ENCODE measurements at places on chromosomes 5 and 9.

DNA sequence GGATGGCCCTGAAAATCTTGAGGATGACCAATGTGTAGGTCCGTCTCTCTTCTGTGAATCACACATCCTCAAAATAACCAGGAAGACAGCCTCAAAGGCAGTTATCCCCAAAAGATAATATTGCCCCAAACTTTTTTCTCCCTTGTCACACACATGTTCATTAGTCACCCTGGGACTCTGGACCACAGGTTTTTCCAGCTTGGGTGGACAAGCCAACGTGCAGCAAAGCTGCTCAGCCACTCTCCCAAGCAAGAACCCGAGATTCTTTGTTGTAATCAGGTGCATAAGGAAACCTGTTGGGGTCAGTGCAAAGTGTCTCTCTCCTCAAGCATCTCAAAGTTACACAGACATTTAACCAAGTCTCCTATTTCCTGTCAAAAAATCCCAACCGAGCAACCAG lies 196.6 kb downstream of the GNA14 start:
- no peaks in the 10 kb centered on the region for H3K36me3 ChIP-seq
- H3K4me3 ChIP-seq = no peak overlapping the region
- H3K27me3 ChIP-seq = no peaks in the 10 kb centered on the region

DNA sequence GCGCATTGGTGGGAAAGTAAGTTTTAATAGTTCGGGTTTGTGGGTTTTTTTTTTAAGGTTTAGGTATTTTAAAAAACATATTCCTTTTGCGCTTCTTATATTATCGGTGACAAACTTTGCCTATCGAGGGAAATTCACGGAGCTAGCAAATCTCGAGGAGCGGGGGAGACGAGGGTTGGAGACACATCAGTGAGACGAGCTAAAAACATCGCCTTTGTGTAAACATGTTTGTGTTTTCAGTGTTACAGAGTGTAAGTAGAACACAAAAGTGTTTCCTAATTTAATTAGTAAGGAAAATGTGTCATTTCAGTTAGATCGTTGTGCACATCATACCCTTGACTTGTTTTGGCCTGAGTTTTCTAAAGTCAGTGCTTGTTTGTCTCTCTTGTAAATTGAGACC lies 945 bp downstream of the BTF3 start:
- no peak for DNase-seq
- H3K4me1 ChIP-seq = peaks cover 28% of the 10 kb centered on the region
- peaks cover 44% of the 10 kb centered on the region for H3K36me3 ChIP-seq
- H3K27me3 ChIP-seq = no peaks in the 10 kb centered on the region

GRCh38 chr9:82991671-82992070 lies 71.3 kb downstream of the RASEF start:
- H3K27ac ChIP-seq = no peak overlapping the region
- H3K4me1 ChIP-seq = no peaks in the 10 kb centered on the region

- no peaks in the 10 kb centered on the region for H3K27me3 ChIP-seq
- H3K4me1 ChIP-seq = no peaks in the 10 kb centered on the region
- no peak overlapping the region for H3K4me3 ChIP-seq
Observed at GRCh38 chr9:120183615-120184014, 396.4 kb downstream of the CDK5RAP2 start.

- no peaks in the 10 kb centered on the region for H3K36me3 ChIP-seq
- no peak overlapping the region for H3K27ac ChIP-seq
- peaks cover 10% of the 10 kb centered on the region for H3K27me3 ChIP-seq
Observed at GRCh38 chr5:150582241-150583109, 58.0 kb upstream of the SYNPO start.

GRCh38 chr5:112737070-112737462 lies 619 bp upstream of the APC start:
- H3K4me1 ChIP-seq = peaks cover 30% of the 10 kb centered on the region
- no peaks in the 10 kb centered on the region for H3K27me3 ChIP-seq
- H3K27ac ChIP-seq = peak overlapping the region; percentile 83
- DNase-seq = no peak

DNA sequence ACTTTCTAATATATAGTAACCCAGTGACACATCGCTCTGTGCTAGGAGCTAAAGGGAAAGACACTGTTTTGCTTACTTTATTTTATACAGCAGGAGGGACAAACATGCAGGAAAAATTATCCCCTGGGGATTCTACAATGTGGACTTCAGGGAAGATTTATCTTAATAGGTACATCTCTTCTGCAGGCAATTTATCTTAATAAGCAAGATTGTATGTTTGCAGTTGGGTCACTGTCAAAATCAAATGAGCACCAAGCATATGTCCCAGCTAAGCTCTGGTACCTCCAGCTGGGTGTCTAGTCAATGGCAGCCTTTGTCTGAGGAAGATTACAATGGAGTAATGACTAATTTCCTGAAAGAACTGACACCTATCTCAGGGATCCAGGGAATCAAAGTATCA lies 309.9 kb upstream of the PANK3 start:
- H3K4me1 ChIP-seq = no peaks in the 10 kb centered on the region
- peaks cover 3% of the 10 kb centered on the region for H3K27me3 ChIP-seq

DNA sequence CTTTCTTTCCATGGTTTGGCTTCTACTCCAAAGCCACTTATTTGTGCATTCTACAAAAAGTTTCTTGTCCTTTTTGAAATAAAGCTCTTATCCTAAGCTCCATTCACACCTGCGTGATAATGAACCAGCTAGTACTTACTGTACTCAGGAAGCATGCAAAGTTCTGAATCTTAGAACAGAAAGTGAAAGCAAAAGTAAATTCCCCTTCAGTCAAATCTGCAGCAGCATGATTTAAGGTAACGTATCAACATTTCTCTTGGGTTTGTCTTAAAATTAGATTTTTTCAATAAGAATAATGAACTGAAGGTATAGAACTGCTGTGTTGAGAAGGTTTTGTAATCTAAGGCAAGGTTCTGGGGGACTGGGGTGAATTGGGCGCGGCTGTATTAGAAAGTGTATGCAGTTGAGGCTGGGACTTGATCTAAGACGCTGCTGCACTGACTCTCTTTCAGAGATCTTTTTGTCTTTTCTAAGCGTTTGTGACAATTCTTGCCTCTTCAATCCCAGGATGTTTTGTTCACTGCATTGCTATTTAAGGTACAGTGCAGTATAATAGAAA lies at the start of gene ERAP2:
ERAP2 (plus strand) TSS at position 209 of the 559 bp plus-strand sequence. CDS start 3,186 bp downstream, outside the sequence.
- no peaks in the 10 kb centered on the region for H3K27me3 ChIP-seq
- peaks cover 24% of the 10 kb centered on the region for H3K4me1 ChIP-seq
- no peak for DNase-seq
- peak within 1 kb of the TSS; percentile 85 for H3K4me3 ChIP-seq

DNA sequence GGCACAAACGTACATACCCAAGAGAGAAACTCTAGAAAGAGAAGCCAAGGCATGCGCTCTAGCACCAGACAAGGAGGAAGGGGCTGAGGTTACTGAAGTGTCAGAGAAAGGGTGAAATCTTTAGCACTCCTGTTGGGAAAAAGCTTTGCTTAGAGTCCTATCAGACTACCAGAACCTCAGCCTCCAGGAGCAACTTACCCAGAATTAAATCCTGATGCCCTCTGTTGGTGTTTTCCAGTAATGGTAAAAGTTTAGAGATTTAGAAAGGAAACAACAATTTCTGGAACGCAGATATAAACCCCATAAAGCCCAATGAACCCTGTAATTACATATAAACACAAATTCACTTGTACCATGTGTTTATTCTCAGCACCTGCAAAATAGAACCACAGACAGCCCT lies 33.2 kb upstream of the ASTN2 start:
- no peak for DNase-seq
- no peaks in the 10 kb centered on the region for H3K4me1 ChIP-seq
- no peaks in the 10 kb centered on the region for H3K27me3 ChIP-seq

DNA sequence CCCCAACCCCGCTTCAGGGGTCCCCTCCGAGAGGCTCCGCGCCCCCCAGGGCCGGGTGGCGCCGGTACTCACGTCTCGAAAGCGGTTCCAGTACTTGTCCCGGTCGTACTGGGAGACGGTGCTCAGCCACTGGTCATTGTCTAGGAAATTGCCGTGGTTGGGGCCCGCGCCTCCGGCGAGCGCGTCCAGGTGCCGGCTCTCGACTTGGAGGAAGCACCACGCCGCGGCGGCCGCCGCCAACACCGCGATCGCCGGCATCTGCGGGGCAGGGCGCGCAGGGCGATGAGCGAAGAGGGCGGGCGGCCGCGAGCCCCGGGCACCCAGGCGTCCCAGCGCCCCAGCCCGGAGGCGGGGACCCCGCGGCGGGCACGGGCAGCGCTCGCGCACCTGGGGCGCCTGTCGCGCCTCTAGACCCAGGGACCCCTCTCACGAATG lies 808 bp downstream of the SPOCK1 start:
- peak overlapping the region; percentile 53 for H3K27ac ChIP-seq
- H3K4me3 ChIP-seq = peak overlapping the region; percentile 84
- H3K36me3 ChIP-seq = peaks cover 10% of the 10 kb centered on the region
- no peaks in the 10 kb centered on the region for H3K27me3 ChIP-seq
- DNase-seq = peak; percentile 91

GRCh38 chr5:132267931-132268768 lies 10.7 kb downstream of the PDLIM4 start:
- H3K4me3 ChIP-seq = no peak overlapping the region
- peaks cover 82% of the 10 kb centered on the region for H3K36me3 ChIP-seq
- H3K27ac ChIP-seq = peak overlapping the region; percentile 98
- peak; percentile 36 for DNase-seq

- no peak overlapping the region for H3K27ac ChIP-seq
- no peak overlapping the region for H3K4me3 ChIP-seq
- DNase-seq = no peak
- H3K27me3 ChIP-seq = no peaks in the 10 kb centered on the region
- H3K36me3 ChIP-seq = no peaks in the 10 kb centered on the region
Observed at GRCh38 chr5:84016085-84016484, 295.4 kb upstream of the HAPLN1 start.

- H3K27ac ChIP-seq = no peak overlapping the region
- H3K4me3 ChIP-seq = no peak overlapping the region
- peaks cover 62% of the 10 kb centered on the region for H3K36me3 ChIP-seq
Observed at GRCh38 chr9:33112094-33112493, 35.6 kb upstream of the SMU1 start.

DNA sequence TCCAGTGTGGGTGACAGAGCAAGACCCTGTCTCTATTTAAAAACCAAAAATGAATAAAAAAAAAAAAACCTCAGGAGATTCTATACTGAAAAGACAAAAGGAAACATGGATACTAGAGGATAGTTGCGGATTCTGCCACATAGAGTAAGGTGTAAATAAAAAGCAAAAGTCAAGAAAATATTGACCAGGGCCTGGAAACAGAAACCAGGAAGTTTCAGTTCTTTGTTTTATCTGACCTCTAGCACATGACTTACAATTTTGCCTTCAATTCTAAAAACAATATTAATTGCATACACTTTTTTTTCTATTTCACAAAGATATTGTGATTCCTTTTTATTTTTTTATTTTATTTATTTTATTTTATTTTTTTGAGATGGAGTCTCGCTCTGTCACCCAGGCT lies 96.2 kb upstream of the NMUR2 start:
- no peaks in the 10 kb centered on the region for H3K4me1 ChIP-seq
- DNase-seq = no peak
- no peak overlapping the region for H3K4me3 ChIP-seq
- no peaks in the 10 kb centered on the region for H3K27me3 ChIP-seq

- H3K4me3 ChIP-seq = no peak overlapping the region
- H3K27ac ChIP-seq = no peak overlapping the region
- no peaks in the 10 kb centered on the region for H3K36me3 ChIP-seq
Observed at GRCh38 chr9:134235366-134235765, 71.0 kb upstream of the RNU6ATAC start.

- H3K36me3 ChIP-seq = no peaks in the 10 kb centered on the region
- no peak overlapping the region for H3K27ac ChIP-seq
- no peak for DNase-seq
- peaks cover 10% of the 10 kb centered on the region for H3K27me3 ChIP-seq
- no peaks in the 10 kb centered on the region for H3K4me1 ChIP-seq
Observed at GRCh38 chr5:73151766-73152410, 21.1 kb upstream of the TMEM174 start.

- no peaks in the 10 kb centered on the region for H3K4me1 ChIP-seq
- H3K4me3 ChIP-seq = no peak overlapping the region
- no peaks in the 10 kb centered on the region for H3K27me3 ChIP-seq
- H3K27ac ChIP-seq = no peak overlapping the region
Observed at GRCh38 chr9:101443364-101443771, 7.8 kb upstream of the ALDOB start.

DNA sequence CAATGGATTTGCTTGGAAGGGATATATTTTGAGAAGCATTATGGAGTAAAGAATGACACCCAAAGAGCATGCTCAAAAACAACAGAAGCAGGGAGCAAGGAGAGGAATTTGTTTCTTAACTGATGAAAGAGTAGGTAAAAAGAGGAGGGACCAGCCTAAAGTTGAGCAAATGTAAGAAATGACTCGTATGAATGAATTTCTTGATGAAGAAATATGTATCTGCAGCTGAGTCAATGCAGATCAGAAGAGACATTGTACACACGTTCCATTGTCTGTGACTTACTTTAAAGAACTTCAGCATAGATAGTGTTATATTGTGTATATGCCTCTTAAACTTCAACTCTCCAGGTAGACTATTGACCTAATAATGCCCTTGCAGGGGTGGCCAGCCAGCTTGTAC lies 112.7 kb upstream of the NREP start:
- no peaks in the 10 kb centered on the region for H3K36me3 ChIP-seq
- H3K27me3 ChIP-seq = no peaks in the 10 kb centered on the region
- H3K4me1 ChIP-seq = no peaks in the 10 kb centered on the region
- H3K27ac ChIP-seq = no peak overlapping the region
- no peak for DNase-seq

- no peak for DNase-seq
- H3K27me3 ChIP-seq = no peaks in the 10 kb centered on the region
- H3K27ac ChIP-seq = no peak overlapping the region
- no peaks in the 10 kb centered on the region for H3K36me3 ChIP-seq
Observed at GRCh38 chr5:57478826-57479225, 3.8 kb downstream of the ACTBL2 start.

GRCh38 chr9:114264806-114265550 lies 57.9 kb upstream of the ORM1 start:
- peaks cover 13% of the 10 kb centered on the region for H3K4me1 ChIP-seq
- no peak overlapping the region for H3K4me3 ChIP-seq
- H3K27ac ChIP-seq = no peak overlapping the region
- DNase-seq = peak; percentile 51

DNA sequence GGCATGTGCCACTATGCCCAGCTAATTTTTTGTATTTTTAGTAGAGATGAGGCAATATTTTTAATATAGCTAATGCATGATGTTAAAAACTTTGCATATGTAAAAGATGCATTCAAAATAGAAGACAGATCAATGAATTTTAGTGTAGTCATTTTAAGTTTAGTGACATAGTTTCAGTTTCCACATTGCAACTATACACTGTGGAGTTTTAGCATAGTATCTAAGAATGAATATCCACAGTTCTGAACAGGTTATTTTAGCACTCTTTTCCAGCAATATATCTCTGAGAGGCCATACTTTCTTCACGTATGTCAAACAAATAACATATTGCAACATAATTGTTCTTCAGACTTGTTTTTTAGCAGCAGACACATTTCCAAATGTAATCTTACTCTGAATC lies 39.3 kb downstream of the RAB24 start:
- DNase-seq = no peak
- no peak overlapping the region for H3K27ac ChIP-seq
- H3K36me3 ChIP-seq = peaks cover 68% of the 10 kb centered on the region
- no peaks in the 10 kb centered on the region for H3K4me1 ChIP-seq

- no peaks in the 10 kb centered on the region for H3K27me3 ChIP-seq
- H3K4me3 ChIP-seq = no peak overlapping the region
- DNase-seq = no peak
- no peaks in the 10 kb centered on the region for H3K36me3 ChIP-seq
- no peak overlapping the region for H3K27ac ChIP-seq
- H3K4me1 ChIP-seq = peaks cover 6% of the 10 kb centered on the region
Observed at GRCh38 chr9:115443890-115444289, 325.9 kb upstream of the TNC start.
